ENCODE measurements at places on chromosomes 3 and 15. TPM values are rescaled to one million over a fixed set of nuclear protein-coding genes. Genes with fewer than 3 reads are reported as not detected.

- no peak for DNase-seq
Measured at GRCh38 chr15:37087131-37087588, 13.2 kb downstream of the MEIS2 start.

ISLR gene
- 0.12 TPM for total RNA-seq

DNA sequence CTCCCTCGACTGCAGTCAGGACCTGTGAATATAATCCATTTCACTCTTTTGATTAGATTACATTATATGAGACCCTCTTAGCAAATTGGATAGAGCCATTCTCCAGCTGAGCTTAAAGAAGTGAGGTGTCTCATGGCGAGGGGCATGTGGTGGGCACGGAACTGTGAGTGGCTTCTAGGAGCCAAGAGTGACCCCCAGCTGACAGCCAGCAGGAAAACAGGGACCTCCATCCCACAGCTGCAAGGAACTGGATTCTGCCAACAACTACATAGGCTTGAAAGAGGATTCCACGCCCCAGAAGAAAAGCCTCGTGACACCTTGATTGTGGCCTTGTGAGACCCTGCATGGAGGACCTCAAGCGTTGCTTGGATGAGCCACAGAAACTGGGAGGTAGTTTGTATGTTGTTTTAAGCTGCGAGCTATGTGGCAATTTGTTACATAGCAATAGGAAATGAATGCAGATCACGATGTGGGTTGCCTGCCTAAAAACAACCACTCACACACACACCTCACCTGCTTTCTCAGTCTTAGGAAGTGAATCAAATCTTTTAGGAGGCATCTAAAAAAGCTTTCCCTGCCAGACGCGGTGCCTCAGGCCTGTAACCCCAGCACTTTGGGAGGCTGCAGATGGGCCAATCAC, 84.2 kb upstream of the BHLHE40 start:
- DNase-seq: no peak

TAMM41 gene
- 40.6 TPM for total RNA-seq

DNA sequence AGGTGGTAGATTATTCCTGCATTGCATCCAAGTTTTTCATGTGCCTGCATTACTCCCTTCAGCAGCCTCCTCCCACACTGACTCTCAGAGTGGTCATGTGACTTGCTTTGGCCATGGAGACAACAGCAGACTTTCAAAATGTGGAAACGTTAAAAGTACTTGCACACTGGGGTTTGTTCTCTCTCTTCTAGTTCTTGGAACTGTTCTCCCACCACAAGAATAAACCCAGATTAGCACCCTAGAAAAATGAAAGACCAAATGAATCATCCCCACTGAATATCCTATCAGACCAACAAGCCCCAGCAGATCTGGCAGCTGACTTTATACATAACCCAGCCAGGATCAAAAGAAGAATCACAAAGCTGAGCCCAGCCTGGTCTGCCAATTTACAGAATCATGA, 398.5 kb downstream of the VPS13C start:
- DNase-seq: no peak

SPINK8 gene
- total RNA-seq: not detected

- DNase-seq: no peak
Measured at GRCh38 chr3:101780661-101781060, 1.6 kb downstream of the NXPE3 start.

GRCh38 chr3:180320631-180321030, 281.3 kb upstream of the TTC14 start:
- DNase-seq: no peak

DNA sequence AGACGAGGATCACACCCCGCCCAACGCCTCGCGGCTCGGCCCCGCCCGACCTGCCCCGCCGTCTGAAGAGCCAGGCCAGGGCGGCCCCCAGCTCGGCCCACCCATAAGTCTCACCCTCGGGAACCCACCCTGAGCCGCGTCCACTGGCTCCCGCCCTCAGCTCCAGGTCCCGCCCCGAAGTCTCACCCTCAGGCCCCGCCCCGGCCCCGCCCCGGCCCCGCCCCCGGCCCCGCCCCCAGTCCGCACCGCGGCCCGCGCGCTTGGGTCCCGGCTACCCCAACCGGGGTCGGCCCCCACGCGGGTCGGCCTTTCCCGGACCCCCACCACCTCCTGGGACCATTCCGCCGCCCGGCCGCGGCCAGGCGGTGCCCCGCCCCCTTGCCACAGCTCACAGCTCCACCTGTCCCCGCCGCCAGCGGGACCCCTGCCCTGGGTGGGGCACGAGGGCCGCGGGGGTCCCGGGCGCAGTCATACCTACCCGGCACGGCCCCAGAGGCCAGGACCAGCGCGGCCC, 489 bp downstream of the CSPG5 start:
- DNase-seq: no peak

DNA sequence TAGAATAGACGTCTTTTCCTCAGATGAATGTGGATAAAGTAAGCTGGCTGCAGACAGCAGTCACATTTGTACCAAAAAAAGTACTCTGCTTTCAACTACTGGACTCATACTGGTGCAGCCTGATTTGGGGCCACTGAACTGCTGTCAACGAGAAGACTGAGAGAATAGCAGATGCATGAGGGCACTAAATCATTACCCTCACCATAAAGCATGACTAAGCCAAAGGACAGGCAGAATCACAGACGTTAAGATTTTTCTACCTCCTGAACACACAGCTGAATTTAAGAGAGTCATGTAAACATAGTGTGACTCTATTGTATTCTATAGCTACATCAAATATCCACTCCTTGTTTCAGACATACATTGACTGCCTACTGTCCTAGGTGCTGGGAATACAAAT, 67.8 kb upstream of the CDAN1 start:
- no peak for DNase-seq

Measured in T-cell (primary cell).